ENCODE measurements at places on chromosomes 3 and 15.

- DNase-seq, result no peak
Observed at GRCh38 chr15:56086566-56086965, 93.2 kb upstream of the NEDD4 start.

GRCh38 chr3:46184469-46184868 lies 23.6 kb downstream of the CCR1 start:
- DNase-seq, result no peak

DNA sequence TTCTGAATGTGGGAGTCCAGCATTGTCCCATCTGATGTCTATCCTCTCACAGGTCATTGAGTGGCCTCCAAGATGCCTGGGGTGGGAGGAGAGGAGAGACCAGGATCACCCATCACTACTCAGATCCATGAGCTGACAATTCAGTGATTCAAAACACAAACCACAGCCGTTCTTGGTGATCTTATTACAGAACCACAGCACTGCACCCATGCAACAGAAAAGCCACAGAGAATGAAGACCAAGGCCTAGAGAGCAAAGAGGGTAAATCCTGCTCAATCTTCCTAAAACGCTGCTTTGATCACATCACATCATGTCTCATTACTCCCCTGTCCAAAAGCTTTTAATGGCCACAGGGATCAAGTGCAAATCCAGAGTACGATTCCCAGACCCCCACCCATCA lies 23.5 kb downstream of the ANP32A start:
- DNase-seq, result no peak

DNA sequence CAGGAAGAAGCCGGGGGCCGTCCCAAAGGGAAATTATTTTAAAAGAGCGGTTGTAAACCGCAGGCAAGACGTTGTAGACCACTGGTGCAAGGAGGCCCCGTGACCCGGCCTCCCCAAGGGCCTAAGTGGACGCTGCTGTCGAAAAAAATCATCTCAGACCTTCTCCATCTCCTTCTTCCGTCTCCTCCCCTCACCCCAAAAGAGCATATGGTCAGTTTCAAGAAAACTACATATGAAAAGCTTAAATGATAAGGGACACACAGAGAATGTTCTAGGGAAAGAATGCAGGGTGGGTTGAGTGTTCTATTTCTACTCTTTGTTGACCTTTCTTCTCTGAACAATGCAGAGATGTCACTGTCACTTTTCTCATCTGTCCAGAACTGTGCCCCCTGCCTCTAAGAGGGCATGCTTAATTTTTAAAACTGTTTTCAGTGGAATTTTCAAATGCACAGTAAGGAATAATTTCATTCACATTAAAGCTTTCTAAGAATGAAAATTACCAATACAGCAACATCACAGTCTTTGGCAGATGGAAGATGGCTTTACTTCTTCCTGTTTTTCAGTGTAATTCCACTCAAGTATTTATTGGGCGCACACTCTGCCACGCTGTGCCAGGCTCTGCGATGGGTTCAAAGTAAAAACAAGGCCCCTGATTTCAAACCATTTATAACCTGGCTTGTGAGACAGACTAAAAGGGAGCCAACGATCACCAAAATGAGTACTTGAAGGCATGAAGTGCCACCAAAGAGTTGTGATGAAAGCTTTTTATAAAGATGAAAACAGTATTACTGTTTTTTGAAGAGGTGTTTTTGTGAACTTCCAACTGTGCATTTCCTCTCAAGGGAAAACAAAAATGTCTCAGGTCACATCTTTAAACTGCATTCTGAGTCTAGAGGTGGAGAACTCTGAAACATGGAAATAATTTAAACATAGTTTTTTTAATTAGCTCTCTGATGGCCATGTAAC lies 891 bp upstream of the TOP2B start:
- DNase-seq, result peak; percentile 15

- DNase-seq, result peak; percentile 70
Observed at GRCh38 chr3:160941885-160942494, 163.2 kb downstream of the B3GALNT1 start.

- no peak for DNase-seq
Observed at GRCh38 chr3:67418426-67419217, 235.8 kb downstream of the SUCLG2 start.

- no peak for DNase-seq
Observed at GRCh38 chr15:95549168-95549738, 781.2 kb upstream of the NR2F2 start.

- DNase-seq, result no peak
Observed at GRCh38 chr15:96160800-96161199, 169.7 kb upstream of the NR2F2 start.

DNA sequence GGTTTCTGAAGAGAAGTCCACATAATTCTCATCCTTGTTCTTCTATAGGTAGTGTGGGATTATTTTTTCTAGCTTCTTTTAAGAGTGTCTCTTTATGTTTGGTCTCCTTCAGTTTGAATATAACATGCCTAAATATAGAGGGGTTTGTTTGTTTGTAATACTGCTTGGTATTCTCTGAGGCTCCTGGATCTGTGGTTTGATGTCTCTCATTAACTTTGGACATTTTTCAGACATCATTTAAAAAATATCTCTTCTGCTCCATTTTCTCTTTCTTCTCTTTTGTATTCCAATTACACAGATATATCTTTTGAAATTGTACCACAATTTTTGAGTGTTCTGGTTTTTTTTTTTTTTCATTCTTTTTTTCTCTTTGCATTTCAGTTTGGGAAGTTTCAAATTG lies 113.1 kb downstream of the ARNT2 start:
- no peak for DNase-seq

- no peak for DNase-seq
Observed at GRCh38 chr15:32003558-32003957, 26.8 kb upstream of the CHRNA7 start.

GRCh38 chr15:100779331-100780207 lies 100.1 kb upstream of the ALDH1A3 start:
- DNase-seq, result no peak

- DNase-seq, result no peak
Observed at GRCh38 chr15:43316971-43317346, 13.4 kb downstream of the LCMT2 start.

DNA sequence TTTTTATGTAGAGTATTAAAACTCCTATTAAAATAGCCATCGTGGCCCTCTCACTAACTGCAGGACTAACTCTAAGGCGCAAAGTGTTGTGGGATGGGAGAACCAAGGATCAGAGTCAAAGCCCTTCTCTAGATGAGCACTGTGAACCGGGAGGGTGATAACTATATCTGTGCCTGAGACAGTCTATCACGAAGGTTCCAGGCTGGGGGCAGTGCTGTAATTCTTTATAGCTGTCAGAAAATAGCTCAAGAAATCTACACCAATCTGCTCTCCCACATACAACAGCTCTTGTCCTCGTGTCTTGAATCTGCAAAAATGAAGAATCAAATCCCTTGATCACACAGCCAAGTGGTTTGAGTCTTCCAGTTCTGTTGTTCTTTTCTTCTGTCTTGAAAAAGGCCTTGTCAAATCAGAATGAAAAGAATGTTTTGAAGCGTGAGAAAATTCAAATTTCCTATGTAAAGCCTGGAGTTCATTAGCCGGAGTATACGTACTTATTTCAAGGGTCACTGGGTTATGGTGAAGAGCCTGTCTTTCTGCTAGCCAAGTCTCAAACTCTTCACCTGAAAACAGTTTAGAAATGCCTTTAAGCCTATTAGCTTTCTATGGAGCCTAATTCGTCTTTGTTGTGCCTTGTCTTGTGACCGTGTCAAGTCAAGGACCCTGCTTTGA lies 185.3 kb upstream of the NECTIN3 start:
- DNase-seq, result no peak

GRCh38 chr3:39573392-39573791 lies 105.9 kb downstream of the MOBP start:
- no peak for DNase-seq

DNA sequence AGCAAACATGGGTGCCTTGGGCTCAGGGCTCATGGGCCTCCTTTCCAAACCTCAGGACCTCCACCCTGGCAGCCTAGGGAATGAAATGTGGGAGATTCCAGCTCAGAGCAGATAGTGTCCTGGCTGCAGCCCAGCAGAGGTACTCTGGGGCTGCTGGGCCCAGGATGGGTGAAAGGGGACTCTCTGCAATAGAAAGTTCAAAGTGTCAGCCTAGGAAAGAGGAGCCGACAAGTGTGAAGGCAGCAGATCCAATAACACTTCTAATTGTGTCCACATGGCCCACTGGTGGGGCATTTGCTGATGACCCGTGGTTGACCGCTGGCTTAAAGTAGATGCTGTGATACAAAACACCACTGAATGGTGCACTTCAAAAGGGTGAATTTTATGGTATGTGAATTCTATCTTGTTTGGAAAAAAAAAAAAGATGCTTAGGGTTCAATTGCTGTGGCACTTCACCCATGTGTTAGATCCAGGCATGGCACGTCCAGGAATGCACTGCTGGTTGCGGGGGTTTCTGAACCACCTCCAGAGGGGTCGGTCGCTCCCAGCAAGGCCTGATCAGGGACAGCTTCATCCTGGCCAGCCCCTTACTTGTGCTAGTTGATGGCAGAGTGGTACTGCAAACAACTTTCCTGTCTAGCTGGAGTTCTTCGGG lies 20.9 kb downstream of the AMOTL2 start:
- DNase-seq, result no peak

DNA sequence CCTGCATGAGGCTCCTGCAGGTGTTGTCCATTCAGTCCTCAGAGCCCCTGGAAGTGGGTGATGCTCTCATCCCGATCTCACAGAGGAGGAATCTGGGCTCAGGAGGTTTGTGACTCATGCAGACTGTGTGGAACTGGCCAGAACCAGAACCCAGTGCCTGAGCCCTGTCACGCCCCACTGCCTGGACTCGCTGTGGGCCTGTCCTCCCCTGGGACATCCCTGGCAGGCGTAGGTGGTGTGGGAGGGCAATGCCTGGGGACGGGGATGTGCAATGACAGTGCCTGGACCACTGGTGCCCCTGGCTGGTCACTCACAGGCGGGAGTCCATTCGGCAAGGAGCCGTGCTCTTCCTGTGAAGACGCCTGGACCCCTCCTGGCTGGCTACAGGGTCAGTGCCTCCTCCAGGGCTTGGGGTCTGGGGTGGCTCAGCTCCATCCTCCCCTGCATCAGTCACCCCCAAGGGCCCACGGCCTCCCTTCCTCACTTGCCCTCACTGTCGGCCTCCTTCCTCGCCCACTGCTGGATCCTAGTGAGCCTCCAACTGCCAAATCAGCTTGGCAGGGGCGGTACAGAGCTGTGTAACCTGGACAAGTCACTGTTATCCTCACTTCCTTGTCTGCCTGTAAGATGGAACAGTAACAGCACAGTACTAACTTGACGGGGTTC lies 14.9 kb downstream of the PSTPIP1 start:
- no peak for DNase-seq

DNA sequence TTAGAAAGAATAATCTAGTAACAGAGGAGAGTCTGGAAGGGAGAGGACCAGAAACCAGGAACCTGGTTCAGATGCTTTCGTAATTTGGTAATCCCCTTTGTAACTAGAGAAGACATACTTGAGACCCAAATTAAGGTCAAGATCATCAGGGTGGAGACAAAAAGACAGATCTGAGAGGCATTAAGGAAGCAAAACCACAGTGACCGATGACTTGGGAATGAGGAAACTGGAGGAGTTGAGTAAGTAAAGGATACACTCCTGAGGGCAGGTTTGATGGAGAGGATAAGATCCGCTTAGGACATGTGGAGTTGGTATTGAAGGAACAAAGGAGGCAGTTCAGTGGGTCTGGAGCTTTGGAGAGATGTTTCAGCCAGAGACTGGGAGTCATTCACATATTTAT lies 23.6 kb upstream of the BCL2A1 start:
- no peak for DNase-seq

DNA sequence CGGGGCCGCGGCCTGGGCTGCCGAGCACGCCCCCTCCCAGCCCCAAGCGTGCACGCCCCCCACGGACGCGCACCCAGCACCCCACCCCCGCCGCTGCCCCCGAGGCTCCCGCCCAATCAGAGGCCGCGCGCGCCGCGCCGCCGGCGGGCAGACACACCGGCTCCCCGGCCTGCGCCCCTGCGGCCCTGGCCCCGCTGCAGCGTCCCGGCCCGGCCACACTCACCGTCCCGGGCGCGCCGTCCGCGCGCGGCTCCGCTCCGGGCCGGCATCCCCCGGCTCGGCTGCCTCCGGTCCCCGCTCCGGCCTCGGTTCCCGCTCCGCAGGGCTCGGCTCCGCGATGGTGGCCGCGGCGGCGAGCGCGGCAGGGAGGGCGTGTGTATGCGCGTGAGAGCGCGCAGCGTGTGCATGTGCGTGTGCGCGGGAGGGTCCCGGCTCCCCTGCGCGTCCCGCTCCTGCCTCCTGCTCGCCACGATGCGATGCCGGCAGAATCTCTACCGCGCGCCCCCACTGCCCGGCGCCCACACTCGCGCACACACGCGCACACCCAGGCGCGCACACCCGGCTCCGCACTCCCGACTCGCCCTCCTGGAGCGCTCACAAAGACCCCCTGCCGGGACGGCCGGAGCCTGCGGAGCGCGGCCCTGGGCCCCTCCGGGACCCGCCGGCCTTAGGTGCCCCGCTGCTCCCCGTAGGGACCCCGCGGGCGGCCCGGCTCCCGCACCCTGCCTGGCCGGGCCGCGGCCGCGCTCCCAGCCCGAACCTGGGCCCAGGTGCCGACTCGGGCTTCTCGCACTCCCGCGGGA lies 186.5 kb upstream of the LINGO1 start:
- no peak for DNase-seq

DNA sequence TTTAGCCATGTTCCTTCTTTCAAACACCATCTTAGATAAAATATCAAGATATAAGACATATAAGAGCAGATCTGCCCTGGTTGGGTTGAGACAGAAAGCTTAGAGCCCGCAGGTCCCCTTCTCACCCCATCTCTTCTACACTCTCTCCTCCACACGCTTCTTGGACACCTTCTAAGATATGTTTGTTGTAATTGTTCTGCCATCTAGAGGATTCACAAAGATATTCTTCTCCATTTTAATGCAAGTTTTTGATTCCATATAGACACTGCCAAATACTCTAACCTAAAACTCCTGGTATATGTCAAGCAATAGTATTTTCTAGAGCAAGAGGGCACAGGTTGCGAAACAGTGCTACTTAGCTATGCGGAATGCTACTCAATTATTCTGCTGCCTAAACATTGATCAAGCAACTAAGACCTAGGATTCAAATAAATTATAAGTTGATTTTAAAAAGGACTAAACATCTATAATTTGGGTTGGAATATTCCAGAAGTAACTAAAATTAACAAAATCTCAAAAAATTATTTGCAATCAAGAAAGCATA lies 6.8 kb downstream of the CHRM5 start:
- no peak for DNase-seq

DNA sequence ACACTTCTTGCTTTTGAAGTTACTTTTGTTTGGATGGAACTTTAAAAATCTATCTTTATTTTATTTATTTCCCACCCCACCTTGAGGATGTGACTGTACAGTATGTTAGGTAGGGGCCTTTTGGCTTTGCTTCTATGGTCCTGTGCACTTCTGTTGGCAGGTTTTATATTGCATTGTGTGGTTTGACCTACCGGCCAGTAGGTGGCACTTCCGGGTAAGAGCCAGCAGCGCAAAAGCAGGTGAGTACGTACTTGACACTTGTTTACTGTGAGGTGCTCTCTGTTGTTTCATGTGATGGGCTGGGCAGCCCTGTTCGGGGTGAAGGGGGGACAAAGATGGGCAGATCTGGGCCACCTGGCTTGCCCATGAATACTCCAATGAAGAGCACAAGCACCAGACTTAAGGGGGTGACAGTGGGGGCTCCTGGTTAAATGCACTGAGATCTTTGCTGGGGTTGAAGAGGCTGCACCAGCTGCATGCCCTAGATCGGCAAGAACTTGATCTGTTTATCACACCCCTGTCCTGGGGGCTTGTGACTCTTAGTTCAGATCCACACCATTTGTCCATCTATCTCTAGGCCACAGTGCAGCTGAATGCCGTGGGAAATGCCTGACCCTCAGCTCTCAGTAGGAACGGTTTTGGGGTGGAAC lies 131.6 kb downstream of the NLGN1 start:
- no peak for DNase-seq
